ENCODE measurements at places on chromosomes 6 and 20. TPM values are rescaled to one million over a fixed set of nuclear protein-coding genes. Genes with fewer than 3 reads are reported as not detected.

Gene ISM1
- 0.31 TPM for total RNA-seq

DNA sequence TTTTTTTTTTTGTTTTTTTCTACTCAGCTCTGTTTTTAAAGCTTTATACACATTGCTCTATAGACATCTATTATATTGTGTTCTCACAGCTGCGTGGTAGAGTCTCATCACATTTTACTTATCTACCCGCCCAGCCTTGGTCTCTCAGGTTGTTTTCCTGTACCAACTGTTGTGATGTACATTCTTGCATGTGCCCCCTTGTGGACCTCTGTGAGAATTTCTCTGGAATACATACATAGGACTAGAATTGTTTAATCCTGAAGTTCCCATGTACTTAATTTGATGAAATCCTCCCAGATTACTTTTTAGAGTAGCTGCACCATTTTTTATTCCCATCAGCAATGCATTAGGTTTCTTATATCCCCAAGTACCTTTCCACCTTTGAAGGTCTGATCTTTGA is 40.4 kb upstream of the TINAG start:
- no peak for DNase-seq

GRCh38 chr6:64733433-64733832 is 973.6 kb downstream of the EYS start:
- DNase-seq, result no peak

Gene ZBTB12
- 6.7 TPM for total RNA-seq

DNA sequence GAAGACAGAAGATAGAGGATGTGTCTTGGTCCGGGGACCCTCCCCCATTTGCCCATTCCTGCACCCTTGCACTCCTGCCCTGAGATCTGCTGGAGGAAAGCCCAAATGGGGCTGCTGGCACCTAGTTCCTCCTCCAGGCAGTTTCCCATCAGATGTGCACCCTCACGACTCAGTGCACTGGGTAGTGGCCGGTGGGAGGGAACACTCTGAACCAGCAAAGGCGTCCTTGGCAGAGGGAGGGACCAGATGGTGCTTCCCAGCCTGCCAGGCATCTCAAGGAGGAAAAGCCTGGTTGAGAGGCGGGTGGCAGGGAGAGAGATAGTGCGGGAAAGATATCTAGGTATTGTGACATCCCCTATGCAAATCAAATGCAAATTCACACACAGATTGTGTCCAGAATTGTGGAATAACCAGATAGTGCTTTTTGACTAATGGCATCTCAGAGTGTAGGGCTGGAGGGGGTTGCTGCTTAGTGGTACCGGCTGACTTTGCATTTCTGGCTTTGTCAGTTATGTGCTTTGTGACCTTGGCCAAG is 19.5 kb downstream of the TMEM151B start:
- DNase-seq, result no peak

DNA sequence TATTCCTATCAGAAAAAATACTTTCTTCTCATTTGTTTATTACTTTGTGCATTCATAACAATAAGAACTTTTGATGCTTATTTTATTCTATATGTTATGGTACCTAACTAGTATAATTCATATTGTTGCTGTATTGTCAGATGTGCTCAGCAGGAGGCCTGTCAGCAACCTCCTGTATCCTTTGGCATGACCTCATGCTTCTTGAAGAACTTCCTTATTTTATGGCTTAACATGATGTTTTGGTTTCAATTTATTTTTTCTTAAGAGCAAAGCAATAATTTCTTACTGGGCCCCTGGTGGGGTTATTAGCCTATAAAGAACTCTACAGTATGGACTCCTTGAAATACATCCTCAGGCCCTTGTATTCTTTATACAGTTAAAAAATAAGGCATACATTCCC is 17.3 kb downstream of the GGTLC1 start:
- DNase-seq, result no peak

GRCh38 chr20:58603721-58604120 is 47.4 kb upstream of the STX16 start:
- no peak for DNase-seq

GRCh38 chr6:136624347-136624746 is 74.1 kb upstream of the MAP7 start:
- DNase-seq, result no peak

- DNase-seq, result no peak
These were observed 20.4 kb upstream of the TMEM242 start for GRCh38 chr6:157343732-157344131.

DNA sequence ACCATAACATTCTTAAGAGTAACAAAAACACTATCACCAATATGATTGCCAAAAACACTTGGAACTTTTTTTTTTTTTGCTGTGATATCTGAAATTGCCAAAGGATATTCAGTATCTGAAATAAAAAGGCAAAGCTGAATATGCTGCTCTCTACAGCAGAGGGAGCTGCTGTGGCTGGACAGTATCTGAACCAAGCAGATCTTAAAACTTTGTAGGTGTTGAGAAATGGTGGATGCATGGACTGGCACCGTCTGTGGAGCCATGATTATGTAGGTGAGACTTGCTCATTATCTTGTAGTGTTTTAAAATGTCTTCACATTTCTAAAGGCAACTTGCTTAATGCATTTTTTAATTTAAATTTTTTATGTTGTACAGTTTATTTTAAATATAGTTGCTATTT is 9.2 kb downstream of the PDCD2 start:
- no peak for DNase-seq

DNA sequence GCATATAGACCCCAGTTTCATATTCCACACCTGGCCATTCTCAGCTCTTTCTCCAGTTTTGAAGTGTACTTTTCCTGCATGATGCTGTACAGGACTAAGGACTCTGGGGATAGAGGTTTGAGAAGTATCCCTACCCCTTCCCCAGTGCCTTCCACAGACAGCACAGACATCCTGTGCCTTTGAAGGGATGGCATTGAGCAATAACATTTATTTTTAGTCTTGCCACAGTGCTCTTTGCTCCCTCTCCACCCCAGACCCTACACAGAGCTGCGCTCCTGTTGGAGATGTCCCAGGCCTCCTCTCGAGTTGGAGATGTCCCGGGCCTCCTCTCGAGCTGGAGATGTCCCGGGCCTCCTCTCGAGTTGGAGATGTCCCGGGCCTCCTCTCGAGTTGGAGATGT is 275.8 kb downstream of the FARS2 start:
- no peak for DNase-seq

Data from chondrocyte (in vitro differentiated cells).